ENCODE measurements at places on chromosomes 5 and 9.

DNA sequence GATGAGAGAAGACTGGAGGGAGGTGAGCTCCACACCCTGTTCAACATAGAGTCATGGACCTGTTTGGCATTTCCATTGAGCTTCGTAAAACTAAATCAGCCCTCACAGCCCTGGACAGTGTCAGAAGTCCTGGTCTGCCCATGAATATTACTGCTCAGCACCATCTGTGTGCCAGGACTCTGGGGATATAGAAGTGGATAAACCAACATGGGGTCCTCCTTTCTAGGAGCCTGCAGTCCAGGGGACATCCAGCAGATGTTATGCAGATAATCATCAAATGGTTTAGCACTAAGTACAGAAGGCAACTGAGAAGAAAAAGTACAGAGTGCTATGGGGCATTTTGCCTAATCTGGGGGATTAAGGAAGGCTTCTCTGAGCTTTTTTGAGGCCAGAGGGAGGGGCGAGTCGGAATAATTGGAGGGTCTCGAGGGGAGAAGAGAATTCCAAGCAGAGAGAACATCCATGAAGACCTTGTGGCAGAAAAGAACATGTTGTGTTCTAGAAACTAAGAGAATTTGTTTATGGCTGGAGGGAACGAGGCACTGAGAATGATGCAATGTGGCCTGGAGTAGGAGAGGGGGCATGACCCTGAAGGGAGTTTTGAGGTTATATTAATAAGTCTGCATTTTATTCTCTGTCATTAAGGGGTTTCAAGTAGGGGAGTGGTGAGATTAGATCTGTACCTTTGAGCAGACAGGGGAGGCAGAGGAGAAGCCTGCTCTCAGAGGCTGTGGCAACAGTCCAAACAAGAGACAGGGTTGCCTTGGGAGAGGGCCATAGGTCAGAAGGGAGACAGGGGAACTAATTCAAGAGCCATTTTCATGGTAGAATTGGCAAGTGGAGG is 63.5 kb upstream of the SLC2A8 start:
- peak; percentile 38 for DNase-seq

DNA sequence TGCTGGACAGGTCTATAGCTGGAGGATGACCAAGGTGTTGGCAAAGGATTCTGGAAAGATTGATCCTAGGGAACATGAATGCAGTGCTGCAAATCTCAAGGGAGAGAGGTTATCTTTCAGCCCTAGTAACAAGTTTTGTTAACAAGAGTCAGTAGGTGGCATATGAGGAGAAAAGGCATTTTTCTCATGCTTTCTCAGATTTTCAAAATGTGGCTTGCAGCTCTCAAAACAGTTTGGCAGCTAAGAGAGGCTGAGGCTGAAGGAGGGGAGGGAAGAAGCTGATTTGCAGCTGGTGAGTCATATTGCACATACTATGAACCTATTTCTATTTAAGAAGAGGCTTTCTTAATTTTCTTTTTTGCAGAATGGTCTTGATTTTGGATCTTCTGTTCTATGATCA is 64.3 kb upstream of the PCA3 start:
- DNase-seq: no peak

GRCh38 chr9:77901771-77902170 is 129.8 kb downstream of the GNAQ start:
- no peak for DNase-seq

DNA sequence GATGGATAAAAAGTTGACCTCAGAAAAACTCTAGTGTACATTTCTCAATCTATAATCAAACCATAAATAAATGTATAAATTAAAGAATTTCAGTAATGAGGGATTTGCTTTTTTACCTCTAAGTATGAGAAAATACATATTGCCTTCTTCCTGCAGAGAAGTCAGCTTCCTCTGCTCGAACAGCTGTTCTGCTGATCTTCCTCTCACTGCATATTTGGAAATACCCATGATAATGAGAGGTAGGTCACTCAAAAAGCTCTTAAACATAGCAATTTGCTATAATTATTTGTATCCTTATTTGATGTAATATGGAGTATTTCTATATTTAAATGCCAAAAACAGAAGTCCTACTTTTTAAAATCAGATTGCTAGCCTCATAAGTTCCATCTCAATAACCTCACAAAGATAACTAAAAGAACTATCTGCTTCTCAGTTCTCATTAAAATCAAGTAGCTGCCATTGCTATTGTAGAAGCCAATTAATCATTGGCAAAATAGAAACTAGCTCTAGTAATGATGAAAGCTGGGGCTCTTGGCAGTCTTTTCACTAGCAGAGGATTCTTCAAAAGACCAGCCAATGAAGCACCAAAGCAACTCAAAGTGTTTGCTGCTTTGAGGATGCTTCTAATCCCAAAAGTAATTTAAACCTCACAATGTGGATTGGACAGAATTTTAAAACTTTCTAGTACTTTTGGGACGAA is 35.7 kb upstream of the OR13D1 start:
- DNase-seq: no peak

DNA sequence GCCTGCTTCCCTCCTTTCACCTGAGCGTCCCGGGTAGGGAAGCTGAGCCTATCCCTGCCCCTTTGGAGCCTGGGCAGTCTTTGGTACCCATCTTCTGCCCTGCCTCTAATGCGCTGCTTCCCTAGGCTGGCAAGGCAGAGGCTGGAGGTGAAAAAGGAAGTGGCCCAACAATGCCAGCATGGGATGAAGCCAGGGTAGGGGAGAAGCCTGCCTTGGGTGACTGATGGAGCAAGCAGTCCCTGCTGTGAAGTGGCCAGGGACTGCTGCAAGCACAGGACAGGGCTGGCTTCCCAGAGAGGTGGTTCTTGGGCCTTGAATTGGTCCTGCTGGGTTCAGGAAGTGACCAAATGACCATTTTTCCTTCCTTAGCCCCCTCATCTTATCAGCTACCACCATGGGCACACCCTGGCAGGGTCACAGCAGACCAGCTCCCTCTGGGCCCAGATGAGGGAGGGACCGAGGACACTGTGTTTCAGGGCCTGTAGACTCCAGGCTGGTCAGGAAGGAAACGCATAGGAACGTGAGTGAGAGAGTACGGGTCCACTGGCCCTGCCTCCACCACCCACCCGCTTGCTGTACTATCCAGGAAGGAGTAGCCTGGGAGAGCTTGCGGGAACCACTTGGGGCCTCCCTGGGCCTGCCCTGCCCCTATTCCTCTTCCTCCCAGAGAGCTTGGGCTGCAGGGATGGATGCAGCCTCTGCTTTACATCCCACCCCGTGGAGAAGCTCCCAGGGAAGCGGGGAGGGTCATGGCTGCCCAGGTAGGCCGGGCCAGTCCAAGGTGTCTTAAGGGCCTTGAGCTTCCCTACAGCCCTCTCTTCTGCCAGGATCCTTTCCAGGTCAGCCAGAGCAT is 102.6 kb downstream of the DAB2IP start:
- no peak for DNase-seq

DNA sequence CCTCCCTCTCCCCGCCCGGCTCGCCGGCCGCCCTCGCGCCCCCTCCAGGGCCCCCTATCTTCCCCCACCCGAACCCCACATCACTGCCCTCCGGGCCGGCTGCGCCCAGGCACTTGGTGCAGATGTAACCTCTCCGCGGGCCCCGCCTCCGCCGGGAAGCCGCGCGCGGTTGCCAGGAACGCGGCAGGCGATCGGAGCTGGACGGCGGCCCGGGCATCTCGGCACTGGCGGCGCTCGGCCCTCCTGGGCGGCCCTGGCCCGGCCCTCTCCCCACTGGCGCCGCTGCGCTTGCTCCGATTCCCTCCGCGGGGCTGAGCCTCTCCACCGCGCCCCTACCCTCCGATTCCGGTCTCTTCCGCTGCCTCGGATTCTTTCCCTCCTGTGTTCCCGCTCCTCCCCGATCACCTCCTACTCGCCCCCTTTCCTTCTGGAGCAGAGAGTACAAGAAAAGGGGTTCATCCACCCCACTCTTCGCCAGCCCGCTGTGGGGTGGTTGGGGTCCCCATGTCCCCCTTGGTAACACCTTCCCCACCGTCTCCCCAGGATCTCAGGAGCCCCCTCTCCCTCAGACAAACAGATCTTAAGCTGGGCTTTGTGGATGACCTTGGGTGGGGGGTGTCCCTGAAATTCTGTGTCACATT is 70.6 kb downstream of the C9orf50 start:
- DNase-seq: no peak

- no peak for DNase-seq
Observed at GRCh38 chr5:72280581-72281069, 39.4 kb downstream of the MRPS27 start.

- DNase-seq: no peak
Observed at GRCh38 chr9:88370346-88370745, 17.9 kb upstream of the SPIN1 start.

- no peak for DNase-seq
Observed at GRCh38 chr9:75391497-75391896, 303.2 kb downstream of the OSTF1 start.

DNA sequence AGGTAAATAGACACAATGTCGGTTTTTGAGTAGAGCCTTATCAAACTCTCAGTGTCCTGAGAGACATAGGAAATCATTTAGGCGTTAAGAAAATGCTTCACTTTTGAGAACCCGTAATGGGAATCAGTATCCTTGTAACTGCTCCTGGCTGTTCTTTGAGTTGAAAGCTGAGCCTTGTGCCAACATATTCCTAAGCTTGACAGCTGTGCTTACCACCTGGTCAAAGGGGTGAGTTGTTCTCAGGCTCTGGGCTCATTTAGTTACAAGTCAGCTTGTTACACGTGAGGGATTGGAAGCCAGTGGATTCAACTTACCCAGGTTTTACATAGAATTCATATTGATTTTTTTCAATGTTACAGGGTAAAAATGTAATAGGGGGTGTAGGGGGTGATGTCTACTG is 145.9 kb downstream of the GABRB2 start:
- DNase-seq: no peak

GRCh38 chr9:122948313-122948712 is 7.5 kb downstream of the RABGAP1 start:
- no peak for DNase-seq

- DNase-seq: no peak
Observed at GRCh38 chr9:35832814-35833213, 3.8 kb downstream of the TMEM8B start.

GRCh38 chr5:126811515-126812198 is 34.7 kb downstream of the LMNB1 start:
- no peak for DNase-seq
